A549 treated with RU486 at 1 μM for 4 hours (cell line): ENCODE measurements at places on chromosomes 2 and 18. TPM values are rescaled to one million over a fixed set of nuclear protein-coding genes. Genes with fewer than 3 reads are reported as not detected.

Gene RRM2
- 185 to 280 TPM (median 213 TPM) in 5 replicates for total RNA-seq

Gene WNT6
- 0.14 to 0.24 TPM (median 0.22 TPM) in 4 of 5 replicates, not detected in the other for total RNA-seq

Gene UGT1A8
- total RNA-seq, result 0.06 to 0.13 TPM in 2 of 5 replicates, not detected in the others

Gene DNAJC5G
- total RNA-seq, result not detected in 5 replicates

Gene TMEM37
- total RNA-seq, result 1.5 to 2.7 TPM (median 2.2 TPM) in 5 replicates

Gene CELF4
- not detected in 5 replicates for total RNA-seq

Gene FAM124B
- 0.06 TPM in 1 of 5 replicates, not detected in the others for total RNA-seq

Gene KCNG2
- total RNA-seq, result not detected in 5 replicates

Gene TUBA3E
- not detected in 5 replicates for total RNA-seq

Gene GREB1L
- 0.95 to 2.5 TPM (median 2.3 TPM) in 5 replicates for total RNA-seq

Gene CCDC150
- 2.8 to 5.7 TPM (median 4.7 TPM) in 5 replicates for total RNA-seq

Gene ELOA2
- total RNA-seq, result not detected in 5 replicates

Gene CFC1
- total RNA-seq, result not detected in 5 replicates

Gene C2orf15
- total RNA-seq, result 0.42 to 0.64 TPM (median 0.50 TPM) in 4 of 5 replicates, not detected in the other

Gene FOXD4L1
- 0.21 to 0.58 TPM (median 0.28 TPM) in 5 replicates for total RNA-seq

Gene POMC
- not detected in 5 replicates for total RNA-seq

Gene XDH
- total RNA-seq, result 1.4 to 2.4 TPM (median 1.5 TPM) in 5 replicates

Gene FBXO48
- 0.45 to 0.56 TPM (median 0.49 TPM) in 5 replicates for total RNA-seq

Gene REG3G
- not detected in 5 replicates for total RNA-seq

Gene MFSD6
- total RNA-seq, result 15.8 to 26.3 TPM (median 23.1 TPM) in 5 replicates

Gene TMEM17
- total RNA-seq, result 3.3 to 5.7 TPM (median 5.4 TPM) in 5 replicates

Gene ILKAP
- total RNA-seq, result 35.5 to 45.5 TPM (median 40.9 TPM) in 5 replicates

Gene HOXD4
- 0.29 to 0.66 TPM (median 0.49 TPM) in 5 replicates for total RNA-seq

Gene EVA1A
- 12.3 to 18.2 TPM (median 14.5 TPM) in 5 replicates for total RNA-seq

Gene APCDD1
- not detected in 5 replicates for total RNA-seq

Gene SCN7A
- not detected in 5 replicates for total RNA-seq

Gene CDK15
- total RNA-seq, result not detected in 5 replicates

Gene PIAS2
- total RNA-seq, result 7.0 to 9.7 TPM (median 9.1 TPM) in 5 replicates

Gene CNPPD1
- 33.7 to 47.7 TPM (median 45.3 TPM) in 5 replicates for total RNA-seq

Gene CD28
- total RNA-seq, result not detected in 5 replicates

Gene PDE1A
- 0.12 to 0.33 TPM (median 0.15 TPM) in 3 of 5 replicates, not detected in the others for total RNA-seq

Gene CHRNG
- total RNA-seq, result not detected in 5 replicates

Gene KYNU
- 270 to 353 TPM (median 281 TPM) in 5 replicates for total RNA-seq

Gene MC2R
- not detected in 5 replicates for total RNA-seq

Gene CD8B2
- total RNA-seq, result not detected in 5 replicates
